Activated CD8-positive, alpha-beta memory T cell treated with anti-CD3 and anti-CD28 coated beads for 48 hours (primary cell): ENCODE measurements at places on chromosomes 16 and 17.
A peak's percentile ranks its signal among the peaks of the same experiment; 100 is the strongest.

- DNase-seq: no peak
Observed at GRCh38 chr16:12318661-12319427, 342.3 kb downstream of the SNX29 start.

GRCh38 chr17:2082003-2082781 lies 27.3 kb downstream of the HIC1 start:
- DNase-seq: no peak

- DNase-seq: no peak
Observed at GRCh38 chr17:32488604-32489180, 1.9 kb downstream of the CDK5R1 start.

- DNase-seq: no peak
Observed at GRCh38 chr17:19719355-19720209, 3.2 kb upstream of the SLC47A2 start.

GRCh38 chr16:3495176-3495575 lies at the start of gene C16orf90:
TSS of gene C16orf90 (minus strand) at chr16:3495489. CDS start at chr16:3495421, 68 bp downstream.
- DNase-seq: no peak

DNA sequence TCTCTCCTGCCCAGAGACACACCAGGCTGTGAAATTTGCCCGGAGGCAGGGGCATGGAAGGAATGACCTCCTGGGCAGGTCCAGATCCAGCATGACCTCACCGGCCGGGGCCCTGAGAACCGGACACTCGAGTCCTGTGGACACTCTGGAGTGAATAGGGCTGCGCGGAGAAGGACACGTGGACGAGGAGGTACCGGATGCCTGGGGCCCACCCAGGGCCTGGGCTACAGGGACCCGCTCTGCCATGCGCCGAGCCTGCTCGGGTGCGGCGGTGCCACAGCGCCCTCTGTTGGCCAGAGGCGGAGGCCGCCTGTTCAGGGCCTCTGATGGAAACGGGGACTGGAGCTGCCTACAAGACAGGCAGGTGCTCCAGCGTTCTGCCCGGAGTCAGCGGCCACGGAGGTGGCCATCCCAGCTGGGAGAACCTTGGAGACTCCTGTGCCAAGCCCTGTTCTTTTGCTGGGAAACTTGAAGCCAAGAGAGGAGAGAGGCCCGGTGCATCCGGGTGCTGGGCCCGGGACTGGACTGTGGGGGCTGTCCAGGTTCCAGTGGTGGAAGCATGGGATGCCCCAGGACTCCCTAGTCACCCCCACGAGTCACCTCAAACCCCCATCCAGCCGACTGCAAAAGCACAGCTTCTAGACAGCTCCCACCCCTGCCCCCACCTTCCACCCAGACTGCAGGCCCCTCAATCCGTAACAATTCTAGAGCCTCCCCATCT lies 19.3 kb upstream of the NXPH3 start:
- DNase-seq: peak; percentile 62

DNA sequence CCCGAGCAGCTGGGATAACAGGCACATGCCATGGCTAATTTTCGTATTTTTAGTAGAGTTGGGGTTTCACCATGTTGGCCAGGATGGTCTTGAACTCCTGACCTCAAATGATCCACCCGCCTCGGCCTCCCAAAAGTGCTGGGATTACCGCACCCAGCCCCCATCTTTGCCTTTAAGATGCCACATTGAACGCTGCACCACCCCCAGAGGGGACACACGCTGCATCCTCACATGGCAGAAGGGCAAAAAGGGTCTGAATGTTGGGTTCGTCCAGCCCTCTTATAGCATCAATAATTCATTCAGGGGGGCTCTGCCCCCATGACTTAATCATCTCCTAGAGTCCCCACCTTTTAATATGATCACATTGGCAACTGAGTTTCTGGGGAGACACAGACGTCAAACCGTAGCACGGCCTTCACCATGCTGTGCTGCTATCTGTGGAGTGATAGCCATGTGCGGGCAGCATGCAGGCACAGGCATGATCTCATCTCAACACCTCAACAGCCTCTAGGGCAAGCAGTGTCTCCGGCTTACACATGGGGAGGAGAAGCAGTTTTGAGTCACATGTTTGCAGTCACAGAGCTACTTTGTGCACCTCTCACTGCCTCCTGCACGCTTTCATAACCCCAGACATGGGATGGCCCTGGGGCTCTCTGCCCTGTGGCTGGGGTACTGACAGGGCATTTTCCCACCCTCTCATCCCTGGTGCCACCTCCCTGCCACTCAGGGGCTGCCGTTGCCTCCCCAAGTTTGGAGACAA lies 30.0 kb downstream of the IL21R start:
- no peak for DNase-seq

DNA sequence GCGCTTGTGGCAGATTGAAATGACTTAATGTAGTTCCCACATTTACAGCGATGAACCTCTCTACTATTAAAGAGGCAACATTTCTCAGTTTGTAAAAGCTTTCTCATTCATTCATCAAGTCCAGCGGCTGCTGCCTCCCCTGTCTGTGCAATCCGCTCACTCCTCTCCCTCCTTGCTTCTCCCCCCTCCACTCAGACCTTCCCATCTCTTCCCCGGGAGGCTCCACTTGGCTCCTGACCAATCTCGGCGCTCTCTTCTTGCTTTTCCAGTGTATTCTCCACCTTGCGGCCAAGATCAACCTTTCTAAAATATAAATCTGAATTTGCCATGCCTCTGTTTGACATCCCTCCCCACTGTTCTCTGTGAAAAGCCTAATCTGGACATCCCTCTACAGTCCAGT lies 117.5 kb downstream of the ASIC2 start:
- no peak for DNase-seq

GRCh38 chr17:74779948-74780400 lies 3.8 kb upstream of the NAT9 start:
- DNase-seq: no peak

DNA sequence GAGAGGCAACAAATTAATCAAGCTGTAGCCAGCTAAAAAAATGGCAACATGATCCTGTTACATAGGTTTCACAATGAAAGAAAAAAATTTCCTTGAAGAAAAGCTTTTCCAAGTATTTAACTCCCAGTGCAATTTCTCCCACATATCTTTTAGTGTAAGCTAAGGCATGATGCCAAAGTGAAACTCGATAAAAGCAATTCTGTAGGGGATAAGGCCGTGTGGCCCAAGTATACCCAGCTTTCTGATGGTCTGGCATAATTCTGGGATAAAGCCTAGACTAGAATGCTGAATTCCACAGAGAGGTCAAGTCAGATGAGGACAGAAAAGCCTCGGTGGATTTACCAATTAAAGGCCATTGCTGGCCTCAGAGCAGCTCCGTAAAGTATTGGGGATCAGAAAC lies 36.2 kb downstream of the CTCF start:
- no peak for DNase-seq
